NCI-H187 treated with DMSO at 0.1 percent for 48 hours (cell line): ENCODE measurements at places on chromosomes 7 and 10.

DNA sequence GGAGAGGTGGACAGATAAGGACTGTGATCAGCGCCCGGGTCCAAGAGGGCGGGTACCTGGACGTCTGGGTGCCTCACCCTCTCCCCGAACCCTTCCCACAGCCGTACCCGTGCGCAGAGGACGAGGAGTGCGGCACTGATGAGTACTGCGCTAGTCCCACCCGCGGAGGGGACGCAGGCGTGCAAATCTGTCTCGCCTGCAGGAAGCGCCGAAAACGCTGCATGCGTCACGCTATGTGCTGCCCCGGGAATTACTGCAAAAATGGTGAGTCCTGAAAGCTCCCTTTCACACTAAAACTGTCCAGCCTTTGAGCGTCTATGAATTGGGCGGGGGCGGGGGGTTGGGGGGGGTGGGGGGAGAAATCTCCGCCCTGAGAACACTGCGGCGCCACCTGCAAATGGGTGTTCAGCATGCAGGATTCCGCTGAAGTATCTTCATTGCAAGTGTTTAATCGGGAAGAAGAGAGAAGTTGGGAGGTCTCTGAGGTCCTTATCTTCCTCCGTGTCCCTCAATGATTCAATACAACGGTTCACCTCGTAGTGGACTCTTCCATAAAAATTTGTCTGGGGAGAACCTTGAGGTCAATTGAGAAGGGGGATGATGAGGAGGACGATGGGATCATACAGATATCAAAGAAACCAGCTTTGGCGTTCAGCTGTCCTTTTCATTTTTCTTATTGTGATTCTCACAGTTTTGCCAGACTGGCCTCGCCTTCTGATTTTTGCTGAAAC is 906 bp downstream of the DKK1 start:
- no peak for DNase-seq

- no peak for DNase-seq
These were observed 202.8 kb downstream of the CREB5 start for GRCh38 chr7:28615091-28615490.

- DNase-seq = no peak
These were observed 379.7 kb upstream of the C7orf33 start for GRCh38 chr7:148210804-148211325.

- no peak for DNase-seq
These were observed 256.8 kb downstream of the KCND2 start for GRCh38 chr7:120529736-120530135.

DNA sequence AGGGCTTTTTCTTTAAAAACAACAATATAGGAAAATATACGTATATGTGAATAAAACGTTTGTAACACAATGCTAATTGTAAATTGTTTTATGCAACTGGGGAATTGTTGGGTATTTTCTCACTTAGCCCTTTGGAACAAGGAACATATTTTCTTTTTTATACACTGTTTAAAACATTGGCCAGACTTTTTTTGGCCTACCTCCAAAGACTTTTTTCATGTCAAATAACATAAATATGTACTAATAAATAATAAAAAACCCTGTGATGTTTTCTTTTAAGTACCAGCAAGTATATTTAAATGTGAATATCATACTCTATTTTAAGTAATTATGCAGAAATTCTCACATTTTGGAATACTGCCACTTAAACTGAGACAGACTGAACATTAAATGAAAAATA is 15.7 kb downstream of the TMEM106B start:
- no peak for DNase-seq

- DNase-seq = no peak
These were observed 159.9 kb upstream of the CDCA7L start for GRCh38 chr7:22105550-22105949.

DNA sequence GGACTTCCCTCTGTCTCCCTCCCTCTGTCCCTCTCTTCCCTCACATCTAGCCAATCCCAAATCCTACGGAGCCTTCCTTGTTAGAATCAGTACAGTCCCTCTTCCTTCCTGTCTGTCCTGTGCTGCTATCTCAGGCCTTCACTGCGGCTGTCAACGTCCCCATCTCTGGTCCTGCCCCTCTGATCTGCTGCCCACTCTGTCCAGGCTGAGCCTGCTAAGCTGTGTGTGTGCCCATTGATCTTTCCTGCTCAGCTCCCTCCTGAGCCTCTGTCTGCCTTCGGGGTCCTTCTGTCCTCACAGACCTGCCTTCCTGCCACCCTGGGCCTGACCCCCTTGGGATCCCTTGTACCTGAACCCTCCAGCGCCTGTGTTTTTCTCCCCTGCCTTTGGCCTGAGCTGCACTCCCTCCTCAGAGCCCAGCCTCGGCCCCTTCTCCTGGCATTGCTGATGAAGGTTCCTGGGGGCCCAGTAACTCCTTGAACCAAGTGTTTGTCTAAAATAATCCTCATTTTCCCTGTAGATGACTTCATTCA is 182.1 kb upstream of the SHH start:
- no peak for DNase-seq

- DNase-seq = no peak
These were observed 208.7 kb downstream of the CRPPA start for GRCh38 chr7:16212610-16213009.

- no peak for DNase-seq
These were observed 204.7 kb downstream of the CNTNAP2 start for GRCh38 chr7:146321301-146321700.

GRCh38 chr10:118356628-118357027 is 14.5 kb upstream of the FAM204A start:
- no peak for DNase-seq

GRCh38 chr10:120433141-120433540 is 23.9 kb upstream of the PLPP4 start:
- DNase-seq = peak; percentile 7

DNA sequence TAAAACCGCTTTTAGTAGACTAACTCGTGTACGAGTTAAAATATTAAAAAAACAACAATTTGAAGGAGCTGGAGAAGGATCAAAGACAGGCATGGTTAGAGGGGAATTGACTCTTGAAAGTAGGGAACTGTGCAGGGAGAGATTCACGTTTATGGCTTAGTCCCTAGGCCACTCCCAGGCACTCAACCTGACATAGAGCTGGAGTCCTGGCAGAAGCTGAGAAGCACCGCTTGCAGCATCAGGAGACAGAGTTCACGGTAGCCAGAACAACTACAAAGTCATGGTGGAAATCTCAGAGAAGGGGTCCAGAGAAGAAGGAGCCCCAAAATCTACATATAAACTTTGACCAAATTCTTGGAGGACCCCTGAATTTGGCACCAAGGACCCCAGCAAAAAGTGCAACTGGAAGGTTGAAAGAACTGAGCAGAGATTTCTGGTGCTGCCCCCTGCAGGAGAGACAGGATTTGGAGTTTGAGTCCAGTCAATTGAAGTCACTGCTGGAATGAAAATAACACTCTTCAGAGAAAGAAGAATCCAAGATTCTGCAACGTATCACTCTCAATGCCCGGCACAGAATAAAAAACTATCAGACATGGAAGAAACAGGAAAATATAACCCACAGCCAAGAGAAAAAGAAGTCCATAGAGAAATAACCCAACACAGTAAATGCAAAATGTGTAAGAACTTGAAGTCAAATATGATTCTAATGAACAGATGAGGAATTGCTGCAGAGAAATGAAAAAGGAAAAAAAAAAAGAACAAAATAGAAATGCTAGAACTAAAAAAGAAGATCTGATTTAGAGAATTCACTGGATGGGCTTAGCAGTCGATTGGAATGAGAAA is 493.3 kb upstream of the PODXL start:
- DNase-seq = no peak

DNA sequence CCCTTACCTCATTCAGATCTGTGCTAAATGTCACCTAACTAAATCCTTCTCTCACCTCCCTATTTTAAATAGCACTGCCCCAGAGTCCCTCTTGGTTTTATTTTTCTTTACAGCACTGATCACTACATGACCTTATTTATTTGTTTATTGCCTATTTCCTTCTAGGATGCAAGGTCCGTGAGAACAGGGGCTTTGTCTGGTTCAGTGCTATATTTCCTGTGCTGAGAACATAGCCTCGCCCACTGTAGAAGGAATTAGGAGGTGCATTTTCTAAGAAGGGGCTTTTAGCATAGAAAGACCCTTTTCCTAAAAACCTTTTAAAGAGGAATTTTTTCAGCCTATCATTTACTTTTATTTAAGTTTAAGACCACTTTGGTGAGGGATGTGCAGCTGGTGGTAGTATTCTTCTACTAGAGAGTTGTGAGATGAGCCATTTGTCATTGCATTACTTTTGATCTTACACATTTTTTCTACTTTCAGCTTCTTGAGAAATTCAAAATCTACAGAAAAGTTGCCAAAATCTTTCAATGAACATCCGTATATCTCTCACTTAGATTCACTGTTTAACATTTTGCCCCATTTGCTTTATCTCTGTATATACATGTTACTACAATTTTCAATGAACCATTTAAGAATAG is 13.5 kb upstream of the PCGF5 start:
- no peak for DNase-seq

DNA sequence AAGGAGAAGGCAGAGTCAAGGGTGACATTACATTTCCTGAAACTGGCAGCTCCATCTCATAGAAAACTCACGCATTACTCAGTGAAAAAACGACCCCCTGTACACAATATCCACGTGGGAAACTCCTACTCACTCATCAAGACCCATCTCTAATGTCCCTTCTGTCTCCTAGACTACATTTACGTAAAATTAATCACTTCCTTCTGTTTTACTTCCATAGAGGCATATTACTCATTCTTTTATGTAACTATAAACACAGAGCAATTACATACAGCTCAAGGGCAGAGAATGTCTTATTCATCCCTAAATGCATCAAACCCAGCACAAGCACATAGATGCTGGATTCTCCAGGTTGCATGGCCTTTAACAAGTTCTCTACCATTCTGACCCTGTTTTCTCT is 281.8 kb downstream of the KCNMA1 start:
- no peak for DNase-seq

- no peak for DNase-seq
These were observed 3.8 kb downstream of the ZYX start for GRCh38 chr7:143384661-143385631.

DNA sequence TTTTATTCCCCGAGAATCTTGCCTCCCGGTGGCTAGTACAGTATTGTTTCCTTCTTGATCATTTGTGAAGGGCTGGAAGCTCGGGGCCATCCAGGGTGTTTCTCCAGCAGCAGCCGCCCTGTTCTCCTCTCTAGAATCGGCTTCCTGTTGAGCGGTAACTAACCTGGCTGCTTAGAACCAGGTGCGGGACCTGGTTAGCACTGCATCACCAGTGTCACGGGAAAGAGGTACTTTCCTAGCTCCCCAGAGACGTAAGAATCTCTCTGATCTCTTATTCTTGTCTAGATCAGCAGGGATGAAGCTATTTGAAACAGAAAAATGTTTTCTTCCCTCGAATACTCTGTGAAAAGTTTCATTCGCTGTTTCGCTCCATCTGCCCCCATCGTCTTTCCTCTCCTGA is 239.2 kb downstream of the CELF2 start:
- no peak for DNase-seq

DNA sequence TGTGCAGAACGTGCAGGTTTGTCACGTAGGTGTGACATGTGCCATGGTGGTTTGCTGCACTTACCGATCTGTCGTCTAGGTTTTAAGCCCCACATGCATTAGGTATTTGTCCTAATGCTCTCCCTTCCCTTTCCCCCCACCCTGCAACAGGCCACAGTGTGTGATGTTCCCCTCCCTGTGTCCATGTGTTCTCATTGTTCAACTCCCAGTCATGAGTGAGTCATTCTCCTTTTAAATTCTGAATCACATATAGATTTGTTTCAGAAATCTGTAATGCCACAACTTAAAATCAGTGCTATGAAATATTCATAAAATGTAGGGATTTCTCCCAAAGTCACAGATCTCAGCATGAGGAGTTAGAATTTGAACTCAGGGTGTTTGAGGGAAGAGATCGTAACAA is 552.5 kb upstream of the MBL2 start:
- no peak for DNase-seq

DNA sequence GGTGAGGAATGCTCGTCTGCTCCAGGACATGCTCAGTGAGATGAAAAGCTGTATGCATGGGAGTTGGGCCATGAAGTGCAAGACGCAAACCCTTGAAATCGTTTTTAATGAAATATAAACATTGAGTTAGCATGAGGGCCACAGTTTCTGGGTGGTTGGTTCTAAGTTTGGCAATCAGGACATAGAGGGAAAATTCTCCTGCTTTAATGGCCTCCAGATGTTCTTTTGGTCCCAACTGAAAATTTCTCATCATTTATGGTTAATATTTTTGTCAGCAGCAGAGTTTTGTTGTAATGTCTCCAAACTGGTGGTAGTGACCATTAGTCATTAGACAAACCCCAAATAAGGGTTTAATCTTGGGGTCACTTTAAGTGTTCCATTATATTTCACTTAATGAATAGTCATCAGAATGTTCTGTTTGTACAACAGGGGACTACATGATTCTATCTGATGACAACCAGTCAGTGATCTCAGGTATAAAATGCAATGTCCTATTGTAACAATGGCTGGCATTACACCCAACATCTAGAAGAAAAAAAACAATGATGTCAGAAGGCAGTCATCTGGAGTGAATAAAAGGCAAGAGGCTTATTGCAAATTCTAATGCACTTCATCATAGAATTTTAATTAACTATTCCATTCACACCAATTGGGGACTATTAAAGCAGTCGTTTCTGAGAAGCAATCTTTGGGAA is 197.4 kb downstream of the JCAD start:
- DNase-seq = no peak

DNA sequence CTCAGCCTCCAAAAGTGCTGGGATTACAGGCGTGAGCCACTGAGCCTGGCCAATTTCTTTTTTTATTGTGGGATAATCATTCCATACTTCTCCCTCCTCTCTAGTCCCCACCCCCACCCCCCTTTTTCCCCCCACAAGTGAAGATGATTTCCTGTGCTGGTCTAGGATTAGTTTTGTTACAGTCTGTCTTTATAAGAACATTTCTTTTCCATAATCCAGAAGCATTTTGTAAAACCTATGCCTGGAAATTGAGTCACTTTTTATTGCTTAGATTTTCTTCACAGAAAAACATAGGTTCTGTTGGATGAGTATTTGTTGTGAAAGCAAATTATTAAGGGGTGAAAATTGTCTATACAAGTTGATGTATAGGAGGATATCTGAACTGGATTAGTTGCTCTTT is 98.9 kb downstream of the KAT6B start:
- no peak for DNase-seq

DNA sequence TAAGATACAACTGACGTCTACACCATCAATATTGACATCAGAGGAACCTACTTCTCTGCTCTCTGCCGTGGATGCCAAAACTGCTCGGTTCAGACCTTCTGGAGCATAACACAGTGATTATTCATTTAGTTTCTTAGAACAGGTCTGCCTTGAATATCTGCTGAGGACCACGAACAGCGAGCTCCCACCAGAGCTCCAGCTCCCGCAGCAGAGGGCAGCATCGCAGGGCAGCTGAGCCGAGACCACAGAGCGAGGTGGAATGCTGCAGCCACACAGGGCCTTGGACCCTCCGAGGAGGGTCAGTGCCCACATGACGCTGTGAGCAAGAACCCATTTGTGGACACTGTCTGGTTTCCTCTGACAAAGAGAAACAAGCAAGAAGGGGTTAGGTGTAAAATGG is 6.8 kb downstream of the VIPR2 start:
- no peak for DNase-seq

- DNase-seq = no peak
These were observed 214.3 kb downstream of the FANK1 start for GRCh38 chr10:126110489-126111180.

- no peak for DNase-seq
These were observed 179.6 kb upstream of the LRRTM3 start for GRCh38 chr10:66746246-66746645.

- no peak for DNase-seq
These were observed 41.3 kb downstream of the DRGX start for GRCh38 chr10:49354593-49354992.
